Muscle of back (tissue), 13 donors: ENCODE measurements at places on chromosomes 3 and 15.
A peak's percentile ranks its signal among the peaks of the same experiment; 100 is the strongest.

DNA sequence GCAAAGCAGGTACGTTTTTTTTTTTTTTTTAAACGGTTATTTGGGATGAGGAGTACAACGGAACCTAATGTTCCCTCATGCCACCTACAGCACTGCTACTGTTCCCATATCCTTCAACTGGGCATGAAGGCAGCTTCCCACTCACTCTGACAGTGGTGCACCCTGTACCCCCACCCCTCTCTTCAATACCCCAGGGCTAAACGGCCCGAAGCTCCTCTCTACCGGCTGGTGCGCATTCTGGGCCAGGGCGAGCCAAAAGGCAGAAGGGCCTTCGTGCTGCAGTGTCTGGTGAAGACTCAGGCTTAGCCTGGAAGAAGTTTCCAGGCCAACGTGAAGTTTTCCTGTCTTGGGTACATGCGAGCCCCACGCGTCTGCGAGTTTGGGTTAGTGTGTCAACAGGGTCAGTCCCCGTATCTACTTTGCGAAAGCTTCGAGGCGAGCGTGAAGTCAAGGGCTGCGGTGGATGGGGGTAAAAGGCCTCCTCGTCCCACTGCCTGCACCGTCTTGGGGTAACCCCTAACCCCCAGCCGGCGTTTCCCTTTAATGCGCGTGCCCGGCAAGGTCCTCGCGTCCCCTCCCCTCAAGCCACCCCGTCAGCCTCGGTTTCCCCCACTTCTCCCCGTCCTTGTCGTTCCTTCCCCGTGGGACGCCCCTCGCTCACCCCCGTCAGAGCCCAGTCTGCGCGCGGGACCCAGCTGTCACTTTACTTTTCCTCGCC lies 765 bp upstream of the UBE2E2 start:
- DNase-seq, result no peak

DNA sequence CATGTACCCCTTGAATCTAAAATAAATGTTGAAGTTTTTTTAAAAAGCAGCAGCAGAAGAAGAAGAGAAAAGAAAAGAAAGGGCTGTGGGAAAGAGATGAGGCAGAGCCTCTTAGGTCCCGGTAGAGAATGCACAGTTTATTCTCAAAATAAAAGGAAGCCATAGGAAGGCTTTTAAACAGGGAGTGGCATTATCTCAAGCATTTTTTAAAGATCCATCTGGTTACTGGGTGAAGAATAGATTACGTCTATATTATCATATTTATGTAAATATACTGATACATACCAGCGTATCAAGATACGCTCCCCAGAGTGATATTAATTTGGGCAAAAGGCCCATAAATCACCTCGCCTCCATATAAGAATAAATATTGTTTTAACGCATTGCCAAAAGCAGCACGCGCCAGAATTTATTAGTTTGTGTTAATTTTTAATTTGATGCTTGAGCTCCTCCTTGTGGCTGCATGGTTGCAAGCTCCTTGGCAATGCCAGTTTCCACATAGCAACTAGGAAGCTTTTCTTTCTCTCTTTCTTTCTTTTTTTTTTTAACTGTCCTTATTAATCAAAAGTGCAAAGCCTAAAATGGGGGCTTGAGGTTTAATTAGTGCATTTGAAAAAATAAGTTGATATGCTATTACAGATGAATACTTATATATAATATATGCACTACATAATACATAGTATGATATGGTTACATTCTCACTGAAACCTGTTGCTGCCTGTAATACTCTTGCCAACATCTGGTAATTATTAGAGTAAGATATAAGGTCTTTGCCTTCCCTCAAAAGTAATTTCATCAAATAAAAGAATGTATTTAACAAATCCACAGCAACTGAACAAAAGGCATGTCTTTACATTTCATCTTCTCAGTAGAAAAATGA lies 242.8 kb upstream of the UBE2E2 start:
- DNase-seq, result peak; percentile 88

- no peak for DNase-seq
These were observed 40.3 kb downstream of the USP50 start for GRCh38 chr15:50506121-50506520.

DNA sequence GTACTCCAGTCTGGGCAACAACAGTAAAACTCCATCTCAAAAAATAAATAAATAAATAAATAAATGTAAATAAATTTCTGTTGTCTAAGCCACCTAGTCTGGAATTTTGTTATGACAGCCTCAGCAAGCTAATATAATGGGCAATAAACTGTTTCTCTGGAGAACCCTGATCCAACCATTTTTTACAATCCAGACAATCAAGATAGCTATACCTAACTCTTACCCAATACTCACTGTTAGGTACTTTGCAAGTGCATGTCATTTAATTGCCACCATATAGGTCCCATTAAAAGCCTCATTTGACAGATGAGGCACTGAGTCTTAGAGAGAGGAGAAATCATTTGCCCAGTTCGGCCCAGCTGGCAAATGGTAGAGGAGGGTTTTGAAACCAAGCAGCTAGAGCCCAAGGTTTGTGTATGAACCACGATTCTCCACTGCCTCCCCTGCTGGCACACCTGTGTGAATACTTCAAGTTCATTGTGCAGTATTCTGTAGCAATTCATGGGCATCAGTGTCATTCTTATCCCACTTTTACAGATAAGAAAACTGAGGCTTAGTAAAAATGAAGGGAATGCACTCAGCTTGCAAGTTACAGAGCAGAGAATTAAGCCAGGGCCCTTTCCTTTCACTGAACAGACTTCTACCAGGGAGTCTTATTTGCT lies 107.0 kb upstream of the UBE2E1 start:
- DNase-seq, result no peak

DNA sequence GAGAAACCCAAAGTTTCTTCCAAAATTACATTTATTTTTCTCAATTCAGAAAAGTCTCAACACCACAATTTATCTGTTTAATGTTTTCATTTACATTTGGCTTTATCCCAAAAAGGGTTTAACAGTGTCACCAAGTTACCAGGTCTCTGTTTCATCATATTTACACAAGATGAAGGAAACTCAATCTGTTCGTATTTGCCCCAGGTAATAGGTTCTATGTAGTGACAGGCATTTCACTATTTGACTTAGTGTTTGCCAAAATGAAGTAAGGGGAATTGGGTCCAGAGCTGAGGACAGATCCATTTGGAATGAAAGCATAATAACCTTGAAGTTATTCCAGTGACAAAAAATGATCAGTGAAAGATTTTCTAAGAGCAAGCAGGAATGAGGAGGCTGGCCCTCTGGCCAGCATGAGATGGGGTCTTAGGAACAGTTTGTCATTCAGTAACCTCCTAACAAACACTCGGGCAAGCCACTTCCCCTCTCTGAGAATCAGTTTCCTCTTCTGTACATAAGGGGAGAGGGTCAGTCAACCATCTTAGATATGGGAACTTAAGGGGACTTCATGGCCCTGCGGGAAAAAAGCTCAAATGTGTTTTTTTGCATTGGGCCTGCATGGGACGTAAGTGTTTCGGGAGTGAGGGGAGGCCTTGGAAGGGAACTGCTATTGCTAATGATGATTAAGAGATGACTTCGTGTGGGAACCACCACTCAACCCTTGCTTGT lies 31.8 kb downstream of the UMPS start:
- peak; percentile 12 for DNase-seq

- no peak for DNase-seq
These were observed 68.3 kb upstream of the SLC12A8 start for GRCh38 chr3:125280668-125281361.

- DNase-seq, result no peak
These were observed 522 bp upstream of the GXYLT2 start for GRCh38 chr3:72887343-72887704.

- no peak for DNase-seq
These were observed 107.4 kb downstream of the TBL1XR1 start for GRCh38 chr3:177089901-177090300.

- no peak for DNase-seq
These were observed 1.9 kb upstream of the DLG1 start for GRCh38 chr3:197300361-197300760.

DNA sequence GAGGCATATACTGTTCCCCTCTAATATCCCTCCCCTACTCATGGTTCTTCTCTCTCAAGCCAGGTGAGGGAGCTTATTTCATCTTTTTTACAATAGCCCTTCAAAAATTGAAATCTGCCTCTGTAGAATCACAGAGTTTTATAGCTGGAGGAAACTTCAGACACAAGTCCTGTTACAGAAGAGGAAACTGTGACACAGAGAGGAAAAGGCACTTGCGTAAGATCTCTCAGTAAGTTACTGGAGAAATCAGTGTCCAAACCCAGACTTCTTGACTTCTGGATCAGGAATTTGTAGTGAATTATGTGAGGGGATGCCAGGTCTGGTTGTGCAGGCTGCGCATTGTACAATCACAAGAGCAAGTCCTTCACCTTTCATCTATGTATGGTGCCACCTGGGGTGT lies 4.6 kb downstream of the FGD5 start:
- DNase-seq, result no peak

DNA sequence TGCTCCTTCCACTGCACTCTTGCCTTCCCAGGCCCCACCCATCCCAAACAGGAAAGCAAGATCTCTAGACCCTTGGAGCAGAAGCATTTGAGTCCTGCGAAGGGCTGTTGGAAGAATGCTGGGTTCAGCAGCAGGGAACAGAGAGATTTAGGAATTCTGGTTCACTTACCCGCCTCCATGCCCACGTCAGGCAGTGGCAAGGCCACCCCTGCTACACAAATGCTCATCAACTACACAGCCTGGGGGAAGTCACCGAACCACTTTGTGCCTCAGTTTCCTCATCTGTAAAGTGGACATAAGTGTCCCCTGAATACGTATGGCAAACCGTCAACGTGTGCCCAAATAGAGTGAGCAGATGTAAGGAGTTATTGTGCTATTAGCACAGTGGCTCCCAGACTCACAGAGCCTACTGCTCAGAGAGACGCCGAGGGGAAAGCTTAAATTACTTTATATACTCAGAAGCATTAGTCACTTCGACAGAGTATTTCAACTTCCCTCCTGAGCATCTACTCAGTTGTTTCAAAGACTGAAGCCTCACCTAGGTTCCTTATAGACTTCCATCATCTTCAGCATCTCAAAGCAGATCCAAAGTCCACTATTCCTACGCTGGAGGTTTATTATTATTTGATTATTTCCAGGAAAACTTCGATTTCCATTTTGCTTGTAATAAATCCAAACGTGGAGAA lies 905 bp downstream of the HOMER2 start:
- DNase-seq, result no peak

DNA sequence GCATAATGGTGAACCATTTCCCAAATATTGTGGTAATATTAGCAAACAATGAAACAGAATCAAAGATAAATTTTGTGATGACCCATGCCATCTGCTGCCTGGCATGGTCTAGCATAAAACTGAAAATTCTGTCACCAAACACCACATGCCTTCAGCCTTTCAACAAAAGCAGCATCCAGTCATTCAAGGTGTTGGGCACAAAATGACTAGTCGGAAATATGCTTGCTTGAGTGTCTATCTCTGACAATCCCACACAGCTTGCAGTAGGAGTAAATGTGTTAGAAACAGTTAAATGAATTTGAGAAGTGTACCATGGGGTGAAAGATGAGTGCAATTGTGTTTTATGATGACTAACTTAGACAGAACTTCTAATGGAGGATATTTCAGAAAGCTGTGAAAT lies 61.7 kb upstream of the CDIN1 start:
- DNase-seq, result no peak

DNA sequence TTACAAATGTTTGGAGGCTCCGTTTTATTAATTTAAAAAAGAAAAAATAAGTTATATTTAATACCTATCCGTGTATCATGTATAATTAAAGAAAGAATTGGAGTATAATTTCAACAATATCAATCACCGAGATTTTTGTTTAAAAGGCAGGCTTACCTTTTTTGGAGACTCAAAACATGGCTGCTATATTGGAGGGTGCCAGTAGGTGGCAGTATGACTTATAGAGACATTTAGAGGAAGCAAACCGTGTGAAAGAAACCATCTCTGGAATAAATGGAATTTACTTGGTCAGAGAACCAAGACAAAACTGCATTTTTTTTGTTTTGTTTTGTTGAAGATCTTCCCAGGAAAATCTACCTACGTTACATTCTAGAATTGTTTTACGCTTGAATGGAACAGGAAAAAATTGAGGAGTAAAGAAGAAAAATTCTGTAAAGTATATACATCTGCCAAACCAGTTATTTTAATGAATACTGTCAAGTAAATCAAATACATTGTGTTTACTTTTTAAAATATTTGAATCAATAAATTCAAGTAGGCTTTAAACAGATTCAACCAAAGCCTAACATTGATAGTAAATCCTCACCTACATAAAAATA lies 802.6 kb upstream of the ALCAM start:
- peak; percentile 12 for DNase-seq

GRCh38 chr3:138389144-138389601 lies 40.8 kb downstream of the MRAS start:
- no peak for DNase-seq

DNA sequence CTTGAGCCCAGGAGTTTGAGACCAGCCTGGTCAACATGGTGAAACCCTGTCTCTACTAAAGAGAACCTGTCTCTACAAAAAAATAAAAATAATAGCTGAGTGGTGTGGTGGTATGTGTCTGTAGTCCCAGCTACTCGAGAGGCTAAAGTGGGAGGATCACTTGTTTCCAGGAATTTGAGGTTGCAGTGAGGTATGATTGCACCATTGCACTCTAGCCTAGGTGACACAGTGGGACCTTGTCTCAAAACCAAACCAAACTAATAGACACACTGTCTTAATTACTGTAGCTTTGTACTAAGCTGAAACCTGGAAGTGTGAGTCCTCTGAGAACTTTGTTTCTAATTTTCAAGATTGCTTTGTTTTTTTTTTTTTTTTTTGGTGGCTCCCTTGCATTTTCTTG lies 30.4 kb downstream of the MGA start:
- DNase-seq, result no peak

- no peak for DNase-seq
These were observed 54.1 kb upstream of the TIPARP start for GRCh38 chr3:156620260-156620659.

GRCh38 chr15:71730277-71731144 lies 79.8 kb upstream of the NR2E3 start:
- DNase-seq, result peak; percentile 66

GRCh38 chr15:80533790-80534333 lies 129.7 kb downstream of the ARNT2 start:
- DNase-seq, result no peak

DNA sequence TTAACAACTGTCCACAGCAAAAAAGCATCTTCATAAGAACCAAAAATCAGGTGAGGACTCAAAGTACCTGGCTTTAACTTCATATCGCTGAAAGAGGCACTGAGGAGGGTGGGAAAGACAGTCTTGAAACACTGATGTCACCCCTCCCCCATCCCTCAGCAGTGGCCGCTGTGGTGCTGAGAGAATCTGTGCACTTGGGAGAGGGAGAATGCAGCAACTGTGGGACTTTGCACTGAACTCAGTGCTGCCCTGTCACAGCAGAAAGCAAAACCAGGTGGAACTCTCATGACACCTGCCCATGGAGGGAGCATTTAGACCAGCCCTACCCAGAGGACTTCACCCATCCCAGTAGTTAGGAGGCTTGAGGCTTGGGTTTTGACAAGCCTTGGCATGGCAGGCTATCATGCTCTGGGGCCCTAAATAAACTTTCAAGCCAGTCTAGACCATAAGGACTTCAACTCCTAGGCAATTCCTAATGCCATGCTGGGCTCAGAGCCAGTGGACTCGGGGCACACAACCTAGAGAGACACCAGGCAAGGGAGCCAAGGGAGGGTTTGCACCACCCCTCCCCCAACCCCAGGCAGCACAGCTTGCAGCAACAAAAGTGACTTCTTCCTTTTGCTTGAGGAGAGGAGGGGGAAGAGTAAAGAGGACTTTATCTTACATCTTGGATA lies 6.1 kb upstream of the ZSCAN2 start:
- DNase-seq, result no peak

GRCh38 chr3:100709842-100710260 lies 557 bp downstream of the TFG start:
- peak; percentile 59 for DNase-seq

GRCh38 chr3:37737134-37737533 lies 124.5 kb upstream of the CTDSPL start:
- DNase-seq, result no peak

GRCh38 chr15:81171286-81171685 lies 25.4 kb upstream of the IL16 start:
- DNase-seq, result no peak
